Activated gamma-delta T cell treated with anti-CD3 and anti-CD28 coated beads, Interleukin-2, amount 50 U/mL, for 16 hours (primary cell): ENCODE measurements at places on chromosomes 16 and 17.

DNA sequence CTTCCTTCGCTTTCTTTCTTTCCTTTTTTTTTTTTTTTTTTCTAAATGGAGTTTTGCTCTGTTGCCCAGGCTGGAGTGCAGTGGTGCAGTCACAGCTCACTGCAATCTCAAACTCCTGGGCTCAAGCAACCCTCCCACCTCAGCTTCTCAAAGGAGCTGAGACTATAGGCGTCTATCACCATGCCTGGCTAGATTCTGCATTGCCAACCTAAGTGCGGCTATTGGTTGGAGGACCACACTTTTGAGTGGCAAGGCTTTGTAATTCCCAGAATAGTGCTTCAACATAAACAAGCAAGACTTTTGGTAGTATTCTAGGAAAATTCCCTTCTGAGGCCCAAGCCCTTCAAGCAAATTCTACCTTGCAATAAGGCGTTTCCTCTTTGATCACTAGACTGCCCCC lies 107.8 kb downstream of the YPEL2 start:
- DNase-seq = no peak

- DNase-seq = no peak
These were observed 33.0 kb upstream of the ADAMTS18 start for GRCh38 chr16:77467821-77468335.

DNA sequence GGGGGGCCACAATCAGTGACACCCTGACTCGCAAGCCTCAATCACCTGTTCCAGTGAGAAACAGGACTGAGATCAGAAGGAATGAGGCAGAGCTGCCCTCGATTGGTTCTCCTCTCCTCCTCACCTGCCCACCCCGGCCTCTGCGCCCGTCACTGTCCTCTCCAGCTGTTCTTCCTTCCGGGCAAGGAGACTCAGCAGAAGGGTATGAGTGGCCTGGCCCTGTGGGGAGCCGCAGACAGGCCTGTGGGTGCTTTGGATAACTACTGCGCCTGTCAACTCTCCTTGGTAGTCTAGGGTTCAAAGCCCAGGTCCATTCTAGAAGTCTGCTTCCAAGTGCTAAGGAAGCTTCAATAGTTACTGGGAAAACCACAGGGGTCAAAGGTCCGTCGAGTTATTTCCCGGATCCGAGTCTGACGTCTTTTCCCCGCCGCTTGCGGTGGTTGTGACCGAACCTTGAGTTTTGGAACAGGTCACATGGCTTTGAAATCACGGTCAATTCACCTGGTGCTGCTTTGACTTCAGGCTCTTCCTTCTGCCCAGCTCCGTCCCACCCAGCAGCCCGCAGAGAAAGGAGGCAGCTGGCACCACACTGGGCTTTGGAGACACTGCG lies 8.3 kb downstream of the CARD14 start:
- no peak for DNase-seq

DNA sequence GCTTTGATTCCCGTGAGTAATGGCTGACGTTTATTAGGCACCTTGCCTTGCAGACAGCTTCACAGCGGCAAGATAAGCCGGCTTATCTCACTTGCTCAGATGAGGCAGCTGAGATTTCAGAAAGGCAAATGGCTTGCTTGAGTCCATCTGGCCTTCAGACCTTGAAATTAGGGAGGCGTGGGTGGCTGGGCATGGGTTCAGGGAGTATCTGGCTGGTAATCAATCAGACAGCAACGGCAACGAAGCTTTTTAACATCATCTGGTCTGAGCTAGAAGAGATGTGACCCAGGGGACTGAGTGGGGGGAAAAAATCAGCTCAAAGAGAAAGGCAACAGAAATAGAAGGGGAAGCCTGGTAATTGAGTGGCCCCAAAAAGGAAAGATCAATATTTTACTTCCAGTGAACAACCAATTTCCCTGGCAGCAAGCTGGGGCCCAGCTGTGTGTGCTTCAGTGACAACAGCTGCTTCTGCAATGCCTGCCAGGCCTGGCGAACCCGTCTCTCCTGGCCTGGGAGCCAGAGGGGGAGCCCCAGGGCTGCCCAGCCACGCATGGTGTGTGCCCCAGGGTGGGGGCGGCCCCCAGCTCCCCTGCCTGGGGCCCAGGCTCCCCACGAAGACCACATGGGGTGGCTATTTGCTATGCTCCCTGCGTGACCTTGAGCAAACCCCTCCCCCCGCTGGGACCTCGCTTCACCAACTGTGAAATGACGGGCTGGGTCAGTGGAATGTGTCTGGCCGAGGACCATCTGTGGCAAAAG lies 34.0 kb downstream of the RAB11FIP4 start:
- DNase-seq = no peak

GRCh38 chr16:22316411-22316811 lies 19.2 kb downstream of the POLR3E start:
- DNase-seq = no peak

- no peak for DNase-seq
These were observed 26.9 kb downstream of the LDHD start for GRCh38 chr16:75089486-75090202.

GRCh38 chr17:68246271-68247028 lies 1.4 kb upstream of the AMZ2 start:
- DNase-seq = no peak

DNA sequence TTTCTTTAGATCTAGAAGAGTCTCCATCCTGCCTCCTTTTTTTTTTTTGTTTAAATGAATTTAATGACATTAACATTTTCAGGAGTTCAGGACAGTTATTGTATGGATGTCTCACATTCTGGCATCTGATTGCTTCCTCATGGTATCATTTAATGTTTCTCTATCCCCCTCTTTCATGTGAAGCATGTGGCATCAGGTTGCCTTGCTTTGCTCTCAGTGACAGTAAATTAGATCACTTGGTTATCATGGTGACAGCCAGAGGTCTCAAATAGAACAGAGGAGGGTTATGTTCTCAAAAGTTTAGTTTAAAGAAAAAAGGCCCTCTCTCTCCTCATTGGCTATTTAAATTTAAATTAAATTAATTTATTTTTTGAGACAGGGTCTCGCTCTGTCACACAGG lies 74.1 kb downstream of the WWP2 start:
- no peak for DNase-seq

DNA sequence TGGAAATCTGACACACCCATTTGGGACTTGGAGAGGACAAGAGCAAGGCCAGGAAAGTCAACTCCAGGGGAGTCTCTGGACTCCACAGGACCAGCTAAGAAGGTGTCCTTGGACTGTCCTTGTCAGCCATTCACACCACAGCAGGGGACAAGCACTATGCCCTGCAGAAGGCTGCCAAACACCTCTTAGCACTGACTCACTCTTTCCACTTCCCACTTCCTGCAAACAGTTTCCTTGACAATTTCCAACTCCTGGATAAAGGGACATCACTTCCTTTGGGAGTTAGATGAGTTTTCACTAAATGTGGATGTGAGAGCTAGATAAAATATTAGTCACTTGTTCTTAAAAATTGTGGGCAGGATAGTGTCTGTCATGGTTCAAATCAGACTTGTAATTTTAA lies 37.8 kb upstream of the BCAR1 start:
- no peak for DNase-seq

- DNase-seq = no peak
These were observed 678 bp downstream of the SRP68 start for GRCh38 chr17:76071531-76072147.

DNA sequence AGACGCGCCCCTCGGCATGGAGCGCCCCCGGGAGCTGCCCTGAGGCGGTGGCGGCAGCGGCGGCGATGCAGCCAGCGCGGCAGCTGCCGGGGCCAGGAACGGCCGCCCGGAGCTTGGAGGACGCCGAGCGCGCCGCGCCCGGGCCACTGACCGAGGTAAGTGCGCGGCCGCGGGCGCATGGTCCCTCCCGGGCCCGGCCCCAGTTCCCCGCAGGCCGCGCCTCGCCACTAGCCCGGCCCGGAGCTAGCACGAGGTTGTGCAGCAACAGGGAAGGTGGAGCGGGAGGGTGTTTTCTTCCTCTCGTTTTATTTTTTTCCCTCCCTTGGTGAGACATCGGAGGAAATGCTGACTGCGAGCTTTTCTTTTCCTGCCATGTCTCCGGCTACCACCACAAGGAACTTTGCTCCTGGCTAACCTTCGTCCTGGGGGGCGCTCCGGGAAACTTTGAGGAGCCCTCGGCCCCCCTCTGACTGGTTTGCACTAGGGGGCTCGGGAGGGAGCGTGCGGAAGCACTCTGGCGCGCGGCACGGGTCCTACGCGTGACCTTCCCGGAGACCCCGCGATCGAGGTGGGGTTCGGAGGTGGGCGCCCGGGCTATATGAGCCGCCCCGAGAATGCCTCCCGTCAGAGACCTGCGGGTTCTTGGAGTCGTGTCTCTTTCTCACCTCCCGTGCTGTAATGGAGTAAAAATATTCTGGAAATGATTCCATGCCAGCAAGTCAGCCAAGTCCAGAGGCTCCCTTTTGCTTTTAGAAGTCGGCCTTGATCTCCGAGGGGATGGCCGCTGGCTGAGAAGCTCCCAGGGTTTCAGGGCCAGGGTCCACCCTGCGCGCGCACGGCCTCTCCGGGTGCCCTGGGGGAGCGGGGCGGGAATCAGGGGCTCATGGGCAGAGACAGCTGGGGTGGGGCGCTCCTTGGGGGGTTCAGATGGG lies 868 bp downstream of the KCNJ12 start:
- no peak for DNase-seq

DNA sequence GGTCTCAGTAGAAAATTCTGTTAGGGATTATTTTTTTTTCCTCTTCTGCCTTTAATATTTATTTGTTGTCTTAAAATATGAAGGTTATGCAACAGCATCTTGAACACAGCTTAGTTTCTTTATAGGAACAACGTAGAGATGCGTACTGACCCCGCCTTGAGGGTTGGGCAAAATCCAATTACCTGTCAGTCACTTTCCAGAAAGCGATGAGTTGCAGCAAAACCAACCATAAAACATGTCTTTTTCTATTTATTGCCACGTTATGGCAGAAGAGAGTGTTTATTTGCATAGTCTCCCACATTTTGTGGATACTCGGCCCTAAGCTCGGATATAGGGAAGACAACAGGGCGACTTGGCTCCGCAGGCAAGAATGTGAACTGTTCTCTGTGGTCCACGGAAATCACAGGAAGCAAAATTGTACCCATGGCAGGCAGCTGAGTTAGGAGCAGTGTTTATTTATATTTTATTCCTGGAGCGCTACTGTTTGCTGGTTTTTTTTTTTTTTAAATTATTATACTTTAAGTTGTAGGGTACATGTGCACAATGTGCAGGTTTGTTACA lies 44.3 kb upstream of the CACNG5 start:
- DNase-seq = no peak

GRCh38 chr16:89178453-89179147 lies 7.1 kb downstream of the CDH15 start:
- no peak for DNase-seq

DNA sequence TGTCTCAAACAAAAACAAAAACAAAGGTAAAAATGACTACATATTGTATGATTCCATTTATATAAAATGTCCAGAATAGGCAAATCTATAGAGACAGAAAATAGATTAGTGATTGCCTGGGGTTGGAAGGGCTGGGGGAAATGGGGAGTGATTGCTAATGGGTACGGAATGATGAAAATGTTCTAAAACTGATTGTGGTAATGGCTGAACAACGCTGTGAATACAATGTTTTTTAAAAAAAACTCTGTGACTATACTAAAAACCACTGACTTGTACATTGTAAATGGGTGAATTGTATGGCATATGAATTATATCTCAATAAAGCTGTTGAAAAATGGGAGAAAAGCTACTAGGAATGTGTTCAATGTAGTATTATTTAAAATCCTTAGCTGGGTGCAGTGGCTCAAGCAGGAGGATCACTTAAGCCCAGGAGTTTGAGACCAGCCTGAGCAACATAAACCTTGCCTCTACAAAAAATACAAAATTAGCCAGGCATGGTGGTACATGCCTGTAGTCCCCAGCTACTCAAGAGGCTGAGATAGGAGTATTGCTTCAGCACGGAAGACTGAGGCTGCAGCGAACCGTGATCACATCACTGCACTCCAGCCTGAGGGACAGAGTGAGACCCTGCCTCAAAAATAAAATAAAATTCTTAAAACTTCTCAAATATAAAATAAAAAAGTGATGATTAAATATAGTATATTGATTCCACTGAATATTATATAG lies 47.9 kb downstream of the TOM1L2 start:
- DNase-seq = no peak

GRCh38 chr17:29760279-29761039 lies 137.7 kb upstream of the CORO6 start:
- DNase-seq = peak; percentile 43

DNA sequence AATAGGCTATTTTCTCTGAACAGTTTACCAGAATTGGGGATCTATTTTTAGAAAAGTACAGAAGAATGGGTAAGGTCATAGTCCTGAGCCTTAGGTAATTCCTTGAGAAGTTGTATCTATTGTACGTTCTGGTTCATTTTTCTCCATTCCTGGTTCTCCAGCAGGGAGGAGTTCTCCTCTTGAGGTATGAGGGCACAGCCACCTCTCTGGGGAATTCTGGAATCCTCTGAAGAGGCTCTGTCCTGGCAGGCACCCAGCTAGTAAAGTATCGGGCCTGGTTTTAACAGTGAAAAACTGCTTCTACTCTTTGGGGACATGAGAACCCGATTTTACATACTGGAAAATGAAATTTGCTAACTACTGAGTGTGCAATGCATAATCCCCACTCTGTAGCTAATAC lies 19.6 kb upstream of the PMFBP1 start:
- DNase-seq = no peak

- peak; percentile 96 for DNase-seq
These were observed at the start of gene POLR2A for GRCh38 chr17:7484067-7484918. Gene POLR2A, plus strand, starts transcription at chr17:7484366.

DNA sequence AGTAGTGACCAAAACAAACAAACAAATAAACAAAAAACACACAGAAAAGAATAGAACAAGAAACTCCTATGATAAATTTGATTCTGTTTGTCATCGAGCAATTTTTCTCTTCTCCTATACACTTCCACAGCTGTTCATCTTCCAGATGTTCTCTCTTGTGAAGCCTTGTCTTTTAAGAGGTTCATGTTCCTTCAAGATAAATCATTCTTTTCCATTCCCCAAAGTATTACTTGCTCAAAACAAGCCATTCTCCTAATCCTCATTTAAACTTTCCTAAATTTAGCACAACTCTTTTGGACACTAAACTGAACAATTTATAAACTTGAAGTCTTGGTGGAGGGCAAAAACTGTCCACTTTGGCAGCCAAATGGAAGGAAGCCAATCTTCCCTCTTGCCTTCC lies 103.3 kb downstream of the ABCA8 start:
- DNase-seq = no peak

DNA sequence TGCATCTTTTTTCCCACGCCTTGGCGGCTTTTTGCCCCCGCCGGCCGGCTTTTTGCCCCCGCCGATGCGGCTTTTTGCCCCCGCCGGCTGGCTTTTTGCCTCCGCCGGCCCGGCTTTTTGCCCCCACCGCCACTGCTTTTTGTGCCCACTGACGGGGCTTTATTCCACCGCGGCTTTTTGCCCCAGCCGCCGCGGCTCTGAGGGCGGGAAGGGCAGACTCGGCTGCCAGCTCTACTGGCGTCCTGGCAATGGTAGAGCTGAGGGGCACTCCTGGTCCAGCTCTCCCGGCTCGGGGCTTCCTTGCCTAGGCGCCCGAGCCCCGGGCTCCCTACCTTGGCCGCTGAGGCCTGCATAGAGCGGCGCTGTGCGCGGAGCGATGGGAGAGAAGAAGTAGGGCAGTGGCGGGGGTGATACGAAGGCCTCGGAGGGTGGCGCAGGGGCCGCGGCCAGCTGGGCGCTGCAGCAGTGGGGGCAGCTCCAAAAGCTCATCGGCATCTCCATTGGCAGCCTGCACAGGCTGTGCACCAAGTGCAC lies 591.4 kb downstream of the TP53TG3F start:
- DNase-seq = no peak
